Neural progenitor cell (in vitro differentiated cells): ENCODE measurements at places on chromosomes 1 and 21. TPM values are rescaled to one million over a fixed set of nuclear protein-coding genes. Genes with fewer than 3 reads are reported as not detected.

DNA sequence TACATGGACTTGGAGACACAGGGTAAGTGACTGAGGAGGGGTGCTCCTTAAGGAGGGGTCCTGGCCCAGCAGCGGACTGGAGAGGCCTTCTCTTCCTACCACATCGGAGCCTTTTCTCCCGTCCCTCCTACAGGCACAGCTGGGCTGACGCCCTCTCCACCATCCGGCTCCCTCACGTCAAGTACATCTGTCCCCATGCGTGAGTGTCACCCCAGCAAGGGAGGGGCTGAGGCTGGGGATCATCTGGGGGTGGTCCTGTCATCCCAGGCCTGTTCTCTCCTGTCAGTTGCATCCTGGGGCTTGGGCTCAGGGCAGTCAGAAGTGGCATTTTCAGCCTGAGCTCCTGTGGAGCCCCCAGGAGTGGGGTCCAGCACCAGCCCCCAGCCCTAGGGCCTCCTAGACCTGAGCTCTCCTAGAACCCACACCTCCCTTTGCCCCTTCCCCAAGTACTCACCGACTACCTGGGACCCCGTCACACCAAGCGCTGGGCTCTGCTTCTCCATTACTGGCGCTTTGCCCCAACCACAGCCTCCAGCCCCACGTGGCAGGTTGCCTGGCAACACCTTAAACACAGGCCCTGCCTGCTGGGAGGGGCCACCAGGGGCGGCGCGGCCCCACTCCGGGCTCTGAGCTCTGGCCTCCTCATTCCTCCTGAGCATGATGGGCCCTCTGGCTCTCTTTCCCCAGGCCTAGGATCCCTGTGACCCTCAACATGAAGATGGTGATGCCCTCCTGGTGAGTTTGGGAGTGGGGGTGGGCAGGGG lies 2.3 kb downstream of the LYPLA2 start:
- H3K36me3 ChIP-seq, result no peaks in the 10 kb centered on the region
- H3K4me3 ChIP-seq, result no peak overlapping the region
- H3K4me1 ChIP-seq, result peaks cover 3% of the 10 kb centered on the region
- no peak for DNase-seq
- H3K27ac ChIP-seq, result no peak overlapping the region
- H3K27me3 ChIP-seq, result no peaks in the 10 kb centered on the region

Gene MEF2D
- total RNA-seq, result 1.8 and 7.1 TPM in 2 replicates

Gene DHCR24
- total RNA-seq, result 94.5 and 147 TPM in 2 replicates

- H3K4me3 ChIP-seq, result no peak overlapping the region
- no peaks in the 10 kb centered on the region for H3K27me3 ChIP-seq
Measured at GRCh38 chr1:81974222-81974841, 173.6 kb downstream of the ADGRL2 start.

Gene CCSAP
- total RNA-seq, result 19.6 and 34.4 TPM in 2 replicates

DNA sequence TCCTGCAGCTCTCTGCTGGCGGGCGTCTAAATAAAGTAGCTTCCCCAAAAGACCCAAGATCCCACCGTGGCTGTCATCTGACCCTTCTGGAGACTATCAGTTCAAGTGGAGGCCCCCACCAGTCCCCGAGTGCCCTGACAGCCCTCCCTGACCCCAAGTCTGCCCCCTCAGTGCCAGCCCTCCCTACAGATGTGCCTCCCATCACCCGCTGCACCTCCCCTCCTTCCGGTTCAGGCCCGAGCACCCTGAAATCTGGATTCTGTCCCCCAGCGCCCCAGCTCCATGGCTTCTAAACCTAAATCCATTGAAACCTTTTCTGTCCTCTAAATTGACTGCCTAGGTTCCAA lies 595 bp downstream of the IL10RB start:
- no peaks in the 10 kb centered on the region for H3K36me3 ChIP-seq
- H3K4me3 ChIP-seq, result peak overlapping the region; percentile 68
- H3K27me3 ChIP-seq, result peaks cover 20% of the 10 kb centered on the region
- DNase-seq, result no peak
- H3K4me1 ChIP-seq, result peaks cover 4% of the 10 kb centered on the region

Gene USH2A
- total RNA-seq, result 0.03 and 0.04 TPM in 2 replicates

DNA sequence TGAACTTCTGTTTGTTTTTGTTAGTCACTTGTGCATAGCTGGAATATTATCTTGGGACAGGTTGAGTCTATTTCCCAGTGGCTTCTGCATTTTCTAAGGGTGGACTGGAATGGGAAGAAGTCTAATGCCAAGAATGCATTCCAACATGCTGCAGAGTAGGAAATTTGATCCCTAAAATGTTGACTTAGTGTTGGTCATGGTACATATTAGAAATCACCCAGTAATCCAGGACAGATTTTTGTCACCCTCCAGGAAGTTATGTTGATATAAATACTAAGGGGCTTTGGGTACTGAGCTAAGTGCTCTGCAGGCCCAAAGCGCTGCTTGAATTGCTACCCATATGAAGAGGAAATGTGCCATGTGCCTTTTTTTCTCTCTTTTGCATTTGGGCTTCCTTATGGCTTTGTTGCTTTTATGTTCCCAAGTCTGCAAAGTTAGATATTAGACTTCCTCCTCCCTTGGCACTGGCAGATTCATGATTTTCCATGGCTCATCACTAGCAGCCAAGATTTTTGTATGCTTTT lies 10.0 kb downstream of the ARID1A start:
- H3K4me3 ChIP-seq, result peak overlapping the region; percentile 5
- H3K27me3 ChIP-seq, result no peaks in the 10 kb centered on the region
- no peaks in the 10 kb centered on the region for H3K36me3 ChIP-seq
- peak overlapping the region; percentile 36 for H3K27ac ChIP-seq
- DNase-seq, result no peak

DNA sequence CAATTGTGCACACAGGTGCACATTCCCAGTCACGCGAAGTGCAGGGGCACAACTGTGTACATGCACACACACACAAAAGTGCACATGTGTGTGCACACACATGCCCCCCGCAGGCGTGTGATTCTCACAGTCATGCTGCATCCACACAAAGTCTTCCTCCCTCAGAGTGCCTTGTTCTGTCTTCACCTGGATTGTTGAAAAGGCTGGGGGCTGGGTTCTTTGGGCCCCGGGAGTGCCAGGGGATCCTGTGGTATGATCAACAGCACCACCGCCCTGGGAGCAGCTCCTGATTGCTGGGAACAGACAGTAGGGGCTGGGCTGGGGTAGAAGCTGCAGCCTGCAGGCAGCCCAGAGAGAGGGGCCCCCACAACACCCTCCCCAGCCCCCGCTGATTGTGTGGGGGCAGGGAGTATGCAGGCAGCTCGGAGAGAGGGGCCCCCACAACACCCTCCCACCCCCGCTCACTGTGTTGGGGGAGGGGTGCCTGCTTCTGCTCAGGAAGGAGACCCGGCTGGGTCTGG lies 3.4 kb downstream of the COL18A1 start:
- no peaks in the 10 kb centered on the region for H3K36me3 ChIP-seq
- peaks cover 14% of the 10 kb centered on the region for H3K27me3 ChIP-seq
- H3K27ac ChIP-seq, result no peak overlapping the region
- H3K4me3 ChIP-seq, result no peak overlapping the region

Gene NOS1AP
- total RNA-seq, result 2.4 and 5.9 TPM in 2 replicates

DNA sequence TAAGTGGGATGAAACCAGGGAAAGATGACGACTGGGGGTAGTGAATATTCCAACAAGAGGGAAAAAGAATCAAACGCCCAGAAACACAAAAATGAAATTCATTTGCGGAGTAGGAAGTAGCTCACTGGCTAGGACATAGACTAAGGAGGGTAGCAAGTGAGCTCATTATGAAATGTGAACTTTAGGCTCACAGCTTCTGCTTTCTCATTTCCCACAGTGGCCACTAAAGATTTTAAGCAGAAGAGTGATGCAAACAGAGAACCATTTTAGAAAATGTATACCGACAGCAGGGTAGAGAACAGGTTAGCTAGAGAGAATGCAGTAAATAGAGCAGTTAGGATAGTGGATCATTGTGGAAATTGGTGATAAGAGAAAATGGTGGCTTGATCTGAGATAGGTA lies 3.5 kb downstream of the CD48 start:
- no peaks in the 10 kb centered on the region for H3K36me3 ChIP-seq
- no peak overlapping the region for H3K4me3 ChIP-seq
- no peak for DNase-seq
- H3K4me1 ChIP-seq, result no peaks in the 10 kb centered on the region
- H3K27me3 ChIP-seq, result no peaks in the 10 kb centered on the region
- no peak overlapping the region for H3K27ac ChIP-seq

Gene CASQ1
- 0.50 TPM in 1 of 2 replicates, not detected in the other for total RNA-seq

DNA sequence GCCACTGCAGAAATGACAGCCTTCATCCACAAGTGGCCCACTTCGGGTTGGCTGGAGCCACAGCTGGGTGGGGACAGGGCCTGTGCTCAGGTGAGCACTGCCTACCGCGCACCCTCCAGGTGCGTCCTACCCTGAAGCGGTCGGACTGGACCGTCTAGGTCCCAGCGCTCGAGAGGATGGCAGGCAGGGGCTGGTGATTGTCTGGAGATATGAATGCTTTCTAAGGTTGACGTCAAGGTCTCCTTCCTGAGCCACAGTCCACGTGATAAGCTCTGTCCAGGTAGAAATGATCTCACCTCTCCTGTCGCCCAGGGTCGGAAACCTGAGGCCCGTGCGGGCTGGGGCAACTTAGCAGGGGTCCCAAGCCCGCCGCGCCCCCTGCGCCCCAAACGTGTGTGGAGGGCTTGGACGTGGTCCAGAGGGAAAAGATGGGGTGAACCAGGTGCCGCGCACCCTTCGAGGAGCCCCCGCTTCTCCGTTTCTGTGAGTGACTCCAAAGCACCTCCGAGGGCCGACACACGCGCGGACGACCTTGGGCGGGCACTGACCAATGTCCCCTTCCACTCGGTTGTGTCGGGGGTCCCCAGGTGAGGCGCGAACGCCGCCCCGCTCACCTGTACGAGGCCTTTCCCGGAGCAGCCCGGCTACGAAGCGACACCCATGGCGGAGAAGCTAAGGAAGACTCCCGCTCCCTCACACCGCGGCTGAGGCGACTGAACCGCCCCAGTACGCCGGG lies 853 bp upstream of the DOP1B start:
- no peak overlapping the region for H3K27ac ChIP-seq
- peak; percentile 6 for DNase-seq
- H3K36me3 ChIP-seq, result no peaks in the 10 kb centered on the region
- peaks cover 4% of the 10 kb centered on the region for H3K4me1 ChIP-seq

- peak; percentile 84 for DNase-seq
- peaks cover 89% of the 10 kb centered on the region for H3K4me1 ChIP-seq
- no peaks in the 10 kb centered on the region for H3K36me3 ChIP-seq
- H3K27me3 ChIP-seq, result no peaks in the 10 kb centered on the region
- H3K27ac ChIP-seq, result peak overlapping the region; percentile 27
- H3K4me3 ChIP-seq, result no peak overlapping the region
Measured at GRCh38 chr1:205354259-205355074, 2.3 kb downstream of the KLHDC8A start.

DNA sequence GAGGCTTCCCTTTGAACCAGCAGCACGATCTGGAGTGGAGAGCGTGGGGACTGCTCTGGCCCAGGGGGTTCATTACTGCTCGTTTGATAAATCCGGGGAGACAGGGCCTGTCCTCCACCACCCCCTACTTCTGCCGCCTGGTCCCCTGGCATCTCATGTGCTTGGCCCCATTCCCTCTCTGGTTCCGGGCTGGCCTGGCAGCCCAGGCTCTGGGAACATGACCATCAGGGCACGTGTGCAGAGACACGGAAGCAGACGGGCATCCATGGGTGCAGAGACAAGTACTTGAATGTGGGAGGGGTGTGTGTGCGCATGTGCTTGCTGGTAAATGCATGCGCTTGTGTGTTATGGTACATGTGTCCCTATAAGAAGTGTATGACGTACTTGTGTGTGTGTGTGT lies 75.5 kb downstream of the KIRREL1 start:
- H3K4me1 ChIP-seq, result peaks cover 58% of the 10 kb centered on the region
- H3K4me3 ChIP-seq, result no peak overlapping the region
- H3K27me3 ChIP-seq, result no peaks in the 10 kb centered on the region
- H3K36me3 ChIP-seq, result no peaks in the 10 kb centered on the region

Gene TNNI3K
- 1.9 and 3.4 TPM in 2 replicates for total RNA-seq

DNA sequence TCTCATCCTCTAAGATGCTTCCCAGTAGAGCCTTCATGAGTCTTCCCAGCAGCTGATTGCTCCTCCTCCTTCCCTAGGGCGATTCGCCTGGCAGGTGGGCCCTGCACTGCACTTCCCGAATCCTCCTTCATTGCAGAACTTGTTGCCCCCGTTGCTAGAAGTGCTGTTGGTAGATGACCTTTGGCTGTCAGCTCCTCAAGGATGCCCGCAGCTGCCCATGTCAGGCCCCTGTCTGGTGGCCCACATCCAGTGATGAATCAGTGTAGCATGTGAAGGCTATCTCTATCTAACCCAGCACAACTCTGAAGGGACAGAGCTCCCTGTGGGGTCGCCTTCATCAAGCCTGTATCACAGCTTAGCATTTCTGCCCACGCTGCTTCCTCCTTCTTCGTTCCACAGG lies 52.1 kb upstream of the F3 start:
- no peak for DNase-seq
- H3K27ac ChIP-seq, result no peak overlapping the region
- H3K27me3 ChIP-seq, result no peaks in the 10 kb centered on the region
- no peaks in the 10 kb centered on the region for H3K36me3 ChIP-seq
- no peak overlapping the region for H3K4me3 ChIP-seq
- peaks cover 35% of the 10 kb centered on the region for H3K4me1 ChIP-seq

DNA sequence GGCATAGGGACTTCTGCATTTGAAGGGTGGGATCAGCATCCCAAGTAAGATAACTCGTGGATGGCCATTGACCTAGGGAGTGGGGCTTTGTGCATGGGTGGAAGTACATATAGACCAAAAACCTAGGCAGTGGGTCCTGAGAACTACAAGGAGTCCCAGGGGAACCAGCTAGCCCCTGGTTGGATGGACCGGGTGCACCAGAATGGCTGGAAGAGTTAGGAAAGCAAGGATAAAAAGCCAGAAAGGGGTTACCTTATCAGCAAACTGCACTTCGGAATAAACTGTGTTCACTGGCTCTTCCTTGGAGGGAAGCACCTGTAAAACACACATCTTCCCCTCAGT lies 26.6 kb upstream of the SLAMF6 start:
- no peak overlapping the region for H3K4me3 ChIP-seq
- no peak overlapping the region for H3K27ac ChIP-seq
- H3K27me3 ChIP-seq, result no peaks in the 10 kb centered on the region
- no peaks in the 10 kb centered on the region for H3K36me3 ChIP-seq
- H3K4me1 ChIP-seq, result no peaks in the 10 kb centered on the region
- no peak for DNase-seq

- H3K36me3 ChIP-seq, result peaks cover 7% of the 10 kb centered on the region
- no peak overlapping the region for H3K27ac ChIP-seq
- H3K4me1 ChIP-seq, result no peaks in the 10 kb centered on the region
- no peak overlapping the region for H3K4me3 ChIP-seq
- DNase-seq, result no peak
Measured at GRCh38 chr1:230691615-230692014, 22.3 kb downstream of the AGT start.

- DNase-seq, result no peak
- no peak overlapping the region for H3K27ac ChIP-seq
- H3K27me3 ChIP-seq, result no peaks in the 10 kb centered on the region
- H3K36me3 ChIP-seq, result no peaks in the 10 kb centered on the region
Measured at GRCh38 chr1:81443288-81443687, 357.4 kb upstream of the ADGRL2 start.

Gene SPRR2E
- not detected in 2 replicates for total RNA-seq

- H3K27ac ChIP-seq, result no peak overlapping the region
- no peaks in the 10 kb centered on the region for H3K27me3 ChIP-seq
- no peak for DNase-seq
Measured at GRCh38 chr1:16924919-16925477, 3.3 kb downstream of the CROCC start.
